NCI-H2029 treated with DMSO at 0.1 percent for 48 hours (cell line): ENCODE measurements at places on chromosomes 11 and 22.

GRCh38 chr11:11860103-11860979 is 18.6 kb downstream of the USP47 start:
- DNase-seq: no peak

- DNase-seq: no peak
Measured at GRCh38 chr11:10728789-10729472, 22.1 kb upstream of the CTR9 start.

DNA sequence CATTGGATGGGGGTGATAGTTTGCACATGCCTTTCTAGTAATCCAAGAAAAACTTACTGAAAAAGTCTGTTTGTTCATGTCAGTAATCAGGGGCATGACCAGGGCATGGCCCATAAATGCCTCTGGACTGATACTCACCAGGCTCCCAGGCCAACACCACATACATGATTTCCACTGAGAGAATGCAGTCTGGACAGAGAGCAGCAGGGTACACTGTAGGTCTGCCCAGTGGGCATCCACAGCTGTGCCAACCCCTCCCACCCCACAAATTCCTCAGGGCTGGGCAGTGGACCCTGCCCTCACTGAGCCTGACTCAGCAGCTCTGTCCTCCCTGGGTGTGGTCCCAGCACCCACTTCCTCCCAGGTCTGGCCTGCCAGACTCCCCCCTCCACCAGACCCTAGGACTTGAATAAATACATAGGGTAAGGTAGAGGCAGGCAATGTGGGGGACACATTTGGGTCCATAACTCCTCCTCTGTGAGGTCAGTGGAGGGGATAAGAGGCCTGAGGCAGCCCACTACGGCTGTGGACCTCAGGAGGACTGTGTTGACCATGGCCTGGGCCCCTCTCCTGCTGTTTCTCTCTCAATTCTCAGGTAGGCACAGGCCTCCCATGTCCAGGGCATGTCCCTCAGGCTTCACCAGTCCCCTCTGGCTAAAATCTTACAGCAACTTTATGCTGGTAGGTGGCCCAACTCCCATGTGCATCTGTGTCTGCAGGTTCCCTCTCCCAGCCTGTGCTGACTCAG is 92.2 kb upstream of the TOP3B start:
- DNase-seq: no peak

- DNase-seq: no peak
Measured at GRCh38 chr22:39244136-39244495, 666 bp downstream of the PDGFB start.

DNA sequence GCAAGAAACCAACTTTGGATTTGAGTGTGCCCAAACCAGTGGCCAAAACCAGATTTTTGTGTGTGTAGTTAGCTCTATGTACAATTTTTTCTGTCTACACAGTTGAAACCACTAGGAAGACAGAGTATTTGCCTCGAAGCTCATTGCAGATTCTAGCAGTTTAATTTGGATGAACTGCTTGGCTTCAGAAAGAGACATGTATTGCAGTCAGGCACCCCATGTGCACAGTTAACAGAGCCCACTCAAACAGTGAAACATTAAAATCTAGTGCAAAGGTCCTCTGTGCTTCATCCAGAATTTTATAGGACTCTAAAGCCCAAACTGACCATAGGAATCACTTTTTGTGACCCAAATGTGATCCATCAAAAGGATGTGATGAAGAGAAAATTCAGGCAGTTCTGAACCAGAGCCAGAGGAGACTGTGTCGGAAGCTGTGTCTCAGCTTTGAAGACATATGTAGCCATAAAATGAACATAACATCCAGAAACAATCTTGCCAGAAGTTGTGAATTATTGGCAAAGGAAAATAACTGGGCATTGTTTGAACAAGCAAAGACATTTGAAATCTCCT is 82.7 kb downstream of the PANX1 start:
- no peak for DNase-seq

DNA sequence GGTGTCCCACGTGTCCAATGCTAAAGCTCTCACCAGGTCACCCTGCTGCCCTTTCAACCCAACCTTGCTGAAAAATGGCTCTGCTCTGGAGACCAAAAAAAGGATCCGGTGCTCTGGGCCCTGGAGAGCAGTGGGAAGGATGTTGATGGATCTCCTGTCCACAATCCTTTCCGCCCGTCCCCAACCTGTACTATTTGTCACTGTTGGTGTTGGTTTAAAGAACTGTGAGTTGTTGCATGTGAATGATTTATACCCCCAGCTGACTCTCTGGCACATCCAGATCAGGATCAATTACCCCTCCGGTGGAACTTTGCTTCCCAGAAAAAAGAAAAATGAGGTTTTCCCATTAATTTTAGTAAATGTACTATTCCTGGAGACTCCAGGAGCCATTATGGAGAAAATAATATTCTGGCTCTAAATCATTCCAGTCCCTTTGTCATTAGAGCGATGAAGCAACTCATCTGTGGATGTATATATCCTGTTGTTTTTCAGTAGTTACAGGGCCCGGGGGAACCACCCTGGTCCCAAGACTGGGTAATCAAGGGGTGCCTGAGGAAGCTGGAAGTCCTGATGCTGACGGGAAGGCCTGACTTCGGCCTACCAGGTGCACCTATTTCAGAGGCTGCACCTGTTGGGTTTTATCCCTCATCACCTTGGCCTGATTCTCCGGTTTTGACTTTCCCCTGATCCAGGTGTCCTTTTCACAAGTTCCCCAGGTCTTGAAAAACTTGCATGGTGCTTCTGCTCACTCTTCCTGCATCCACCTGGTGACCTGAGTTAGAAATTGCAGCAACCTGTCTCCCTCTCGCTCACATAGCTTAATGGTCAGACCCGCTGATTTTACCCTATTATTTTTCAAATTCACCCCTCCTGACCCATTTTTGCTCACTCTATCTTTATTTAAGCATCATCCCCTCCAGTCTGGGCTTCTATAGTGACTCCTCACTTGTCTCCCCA is 209.2 kb upstream of the SEZ6L start:
- DNase-seq: no peak

- no peak for DNase-seq
Measured at GRCh38 chr22:37488337-37489135, 2.4 kb upstream of the MFNG start.

DNA sequence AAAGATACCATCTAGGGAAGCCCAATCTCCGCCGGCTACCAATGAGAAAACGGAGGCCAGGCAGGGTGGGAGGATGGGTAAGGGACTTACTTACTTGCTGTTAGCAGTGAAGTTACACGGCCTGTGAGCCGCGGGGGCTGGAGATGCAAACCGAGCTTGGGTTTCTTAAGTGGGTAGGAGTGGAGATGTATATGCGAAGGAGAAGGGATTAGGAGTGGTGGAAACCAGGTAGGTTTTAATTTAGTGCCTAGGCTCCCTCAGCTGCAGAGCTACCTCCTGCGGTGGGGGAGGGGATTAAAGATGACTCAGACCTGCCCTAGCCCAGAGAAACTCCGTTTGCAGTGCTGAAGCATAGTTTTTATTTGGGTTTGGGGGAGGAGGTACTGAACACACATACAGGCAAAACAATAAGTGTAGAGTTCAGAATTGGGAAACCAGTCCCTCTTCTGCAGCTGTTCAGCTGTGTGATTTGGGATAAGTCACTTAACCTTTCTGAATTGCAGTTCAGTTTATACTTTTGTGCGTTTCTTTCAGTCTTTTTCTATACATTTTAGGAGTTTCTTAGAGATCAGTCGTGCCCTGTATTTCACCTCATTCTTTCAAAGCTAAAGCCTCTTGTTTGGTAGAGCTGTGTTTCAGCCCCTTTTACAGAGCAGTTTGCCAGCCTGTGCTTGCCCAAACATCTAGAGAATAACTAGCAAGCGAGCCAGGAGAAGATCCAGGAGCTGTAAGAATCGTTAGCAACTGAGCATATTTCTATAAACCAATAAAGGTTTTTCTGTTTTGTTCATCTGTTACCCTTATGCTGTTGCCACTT is 596 bp upstream of the TNRC6B start:
- no peak for DNase-seq

- DNase-seq: no peak
Measured at GRCh38 chr11:16924826-16925560, 89.2 kb downstream of the PLEKHA7 start.

DNA sequence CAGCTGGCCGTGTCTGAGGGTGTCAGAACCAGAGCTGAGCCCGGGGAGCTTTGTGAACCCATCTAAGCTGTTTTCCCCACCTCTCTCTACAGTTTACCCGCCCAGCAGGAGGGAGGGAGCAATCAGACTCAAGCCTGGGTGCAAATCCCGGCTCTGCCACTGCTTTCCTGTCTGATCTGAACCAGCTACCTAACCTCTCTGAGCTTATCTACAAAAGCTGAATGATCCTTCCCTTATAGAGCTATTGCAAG is 252 bp downstream of the APOL2 start:
- no peak for DNase-seq

DNA sequence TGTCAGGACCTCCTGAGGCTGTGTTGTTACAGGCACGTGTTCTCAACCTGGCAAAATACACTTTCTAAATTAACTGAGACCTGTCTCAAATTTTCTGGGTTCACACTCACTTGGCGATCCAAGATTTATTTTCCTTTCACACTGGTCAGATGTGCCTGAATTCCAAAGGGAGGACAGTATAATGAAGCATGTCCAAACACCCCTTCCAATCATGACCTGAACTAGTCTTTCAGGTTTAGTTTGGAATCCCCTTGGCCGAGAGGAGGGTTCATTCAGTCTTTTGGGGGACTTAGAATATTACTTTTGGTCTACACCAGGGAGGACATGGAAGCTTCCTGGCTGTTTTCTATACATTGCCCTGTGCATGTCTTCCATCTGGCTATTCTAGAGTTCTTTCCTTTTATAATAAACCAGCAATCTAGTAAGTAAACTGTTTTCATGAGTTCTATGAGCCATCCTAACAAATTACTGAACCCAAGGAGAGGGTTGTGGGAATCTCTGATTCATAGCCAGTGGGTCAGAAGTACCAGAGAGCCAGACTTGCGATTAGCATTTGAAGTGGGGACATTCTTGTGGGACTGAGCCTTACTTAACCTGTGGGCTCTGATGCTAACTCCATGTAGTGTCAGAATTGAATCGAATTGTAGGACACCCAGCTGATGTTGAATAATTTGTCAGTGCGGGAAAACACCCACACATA is 14.8 kb upstream of the TMEM216 start:
- no peak for DNase-seq

DNA sequence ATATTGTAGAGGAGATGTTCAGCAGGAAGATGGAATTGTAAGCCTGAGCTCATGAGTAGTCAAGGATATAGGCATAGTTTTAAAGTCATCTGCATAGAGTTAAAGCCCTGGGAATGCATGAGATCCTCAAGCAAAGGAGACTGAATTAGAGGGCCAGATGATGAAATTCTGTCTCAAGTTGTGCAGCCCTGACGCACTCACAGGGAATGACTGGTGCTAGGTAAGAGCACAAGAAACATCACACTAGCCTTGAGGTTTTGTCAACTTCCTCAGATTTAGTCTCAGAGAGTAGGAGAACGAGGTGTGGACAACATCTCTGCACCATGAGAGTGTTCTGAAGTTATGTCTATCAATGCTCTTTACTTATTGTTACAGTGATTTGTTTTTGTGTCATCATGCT is 5.8 kb downstream of the RAB38 start:
- no peak for DNase-seq

GRCh38 chr11:35814720-35815305 is 129.0 kb upstream of the LDLRAD3 start:
- DNase-seq: no peak

DNA sequence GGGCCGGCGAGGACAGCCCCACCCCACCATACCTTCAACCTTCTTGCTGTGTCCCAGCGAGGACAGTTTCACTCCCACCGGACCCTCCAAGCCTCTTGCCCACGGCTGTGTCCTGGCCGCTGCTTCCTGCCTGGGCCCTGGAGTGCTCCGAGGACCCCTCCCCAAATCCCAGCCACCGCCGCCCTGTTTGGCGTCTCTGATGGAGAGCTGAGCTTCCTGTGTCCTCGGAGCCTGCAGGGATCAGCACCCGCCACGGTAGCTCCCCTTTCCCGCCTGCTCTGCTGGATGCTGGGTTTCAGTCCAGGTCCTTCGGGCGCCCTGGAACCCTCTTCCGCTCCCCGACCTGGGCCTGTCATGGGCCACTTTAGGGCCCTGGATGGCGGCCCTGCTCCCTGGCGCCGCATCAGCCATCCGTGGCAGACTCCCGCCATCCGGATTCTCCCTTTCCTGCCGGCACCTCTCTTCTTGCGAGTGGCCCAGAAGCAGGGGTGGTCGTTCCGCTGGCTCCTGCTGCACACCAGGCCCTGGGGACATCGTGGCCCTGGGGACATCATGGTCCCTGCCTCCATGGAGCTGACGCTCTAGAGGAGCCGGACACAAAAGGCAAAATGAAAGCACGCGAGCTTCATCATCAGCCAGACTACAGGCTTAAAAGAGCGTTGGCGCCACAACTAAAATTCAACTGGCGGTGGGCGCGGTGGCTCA is 34.3 kb upstream of the GAL start:
- DNase-seq: no peak

- DNase-seq: no peak
Measured at GRCh38 chr11:133508468-133508867, 23.8 kb downstream of the OPCML start.

DNA sequence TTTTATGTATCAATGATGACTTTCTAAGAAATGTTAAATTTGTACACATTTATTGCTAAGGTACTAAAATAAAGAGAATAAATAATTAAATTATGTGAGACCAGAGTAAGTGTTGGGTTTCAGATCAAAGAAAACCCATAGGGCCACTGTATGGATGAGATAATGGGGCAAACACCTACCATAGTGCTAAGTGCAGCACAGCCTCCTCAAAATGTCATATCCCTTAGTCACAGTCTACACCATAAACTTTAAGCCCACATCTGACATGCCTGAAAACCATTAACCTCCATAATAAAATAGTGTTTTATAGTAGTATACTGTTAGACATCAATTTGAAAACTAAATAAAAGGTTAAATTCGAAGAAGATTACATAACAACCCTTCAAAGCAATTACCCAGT is 37.5 kb downstream of the SESN3 start:
- no peak for DNase-seq

DNA sequence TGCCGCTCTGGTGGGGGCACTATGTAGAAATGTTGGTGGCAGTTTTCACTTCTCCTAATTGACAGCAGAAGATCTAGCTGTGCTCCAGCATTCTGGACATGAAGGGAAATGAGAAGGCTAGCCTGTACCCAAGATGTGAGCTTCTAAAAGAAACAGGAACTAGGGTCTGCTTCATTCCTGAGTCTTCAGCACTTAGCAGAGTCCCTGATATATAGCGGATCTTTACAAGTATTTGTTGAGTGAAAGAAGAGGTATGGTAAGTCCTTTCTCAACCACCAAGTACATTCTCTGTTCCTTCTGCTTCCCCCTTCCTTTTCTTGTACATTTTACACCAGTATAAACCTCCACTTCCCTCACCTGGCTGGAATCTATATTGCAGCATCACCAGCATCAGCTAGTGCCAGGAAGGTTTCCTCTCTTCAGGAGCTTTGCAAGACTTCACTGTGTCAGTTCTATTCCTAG is 408.3 kb upstream of the CADM1 start:
- DNase-seq: peak; percentile 22
